Dermis blood vessel endothelial cell (primary cell): ENCODE measurements at places on chromosomes 12 and 14. TPM values are rescaled to one million over a fixed set of nuclear protein-coding genes. Genes with fewer than 3 reads are reported as not detected.
A peak's percentile ranks its signal among the peaks of the same experiment; 100 is the strongest.

GRCh38 chr12:97490141-97490540 lies 27.5 kb downstream of the RMST start:
- DNase-seq: no peak

DNA sequence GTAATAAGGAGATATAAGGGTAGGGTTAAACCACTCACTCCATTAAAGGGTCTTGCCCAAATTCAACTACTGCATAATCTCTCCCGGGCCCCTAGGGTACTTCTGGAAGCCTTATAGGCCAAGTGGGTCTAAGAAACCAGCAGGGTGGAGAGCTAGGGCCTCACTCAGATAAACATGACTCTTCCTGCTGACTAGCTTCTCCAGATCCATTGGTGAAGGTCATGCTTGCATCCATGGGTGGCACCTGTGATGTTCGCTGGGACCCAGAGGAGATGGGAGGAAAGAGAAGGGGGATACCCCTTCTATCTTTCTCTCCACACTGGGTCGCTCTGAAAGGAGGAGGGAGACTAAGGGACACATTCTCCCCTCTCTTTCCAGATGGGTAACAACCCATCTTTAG lies 36.1 kb upstream of the HIGD1C start:
- DNase-seq: no peak

GRCh38 chr12:57009949-57010626 lies 3.7 kb upstream of the ZBTB39 start:
- no peak for DNase-seq

GRCh38 chr14:62889364-62889763 lies 155.9 kb downstream of the KCNH5 start:
- no peak for DNase-seq

GRCh38 chr12:58504143-58504938 lies 416.0 kb downstream of the LRIG3 start:
- DNase-seq: no peak

DNA sequence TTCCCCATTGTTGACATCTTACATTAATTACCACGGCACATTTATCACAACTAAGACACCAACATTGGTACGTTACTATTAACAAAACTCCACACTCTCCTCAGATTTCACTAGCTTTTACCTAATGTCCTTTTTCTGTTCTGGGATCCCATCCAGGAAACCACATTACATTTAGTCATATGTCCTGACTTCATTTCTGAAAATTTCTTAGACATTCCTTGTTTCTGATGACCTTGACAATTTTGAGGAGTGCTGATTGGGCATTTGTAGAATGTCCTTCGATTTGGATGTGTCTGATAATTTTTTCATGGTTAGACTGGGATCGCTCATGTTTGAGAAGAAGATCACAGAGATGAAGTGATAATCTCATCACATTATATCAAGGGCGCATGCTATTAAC lies 34.6 kb upstream of the ACSM4 start:
- DNase-seq: no peak

DNA sequence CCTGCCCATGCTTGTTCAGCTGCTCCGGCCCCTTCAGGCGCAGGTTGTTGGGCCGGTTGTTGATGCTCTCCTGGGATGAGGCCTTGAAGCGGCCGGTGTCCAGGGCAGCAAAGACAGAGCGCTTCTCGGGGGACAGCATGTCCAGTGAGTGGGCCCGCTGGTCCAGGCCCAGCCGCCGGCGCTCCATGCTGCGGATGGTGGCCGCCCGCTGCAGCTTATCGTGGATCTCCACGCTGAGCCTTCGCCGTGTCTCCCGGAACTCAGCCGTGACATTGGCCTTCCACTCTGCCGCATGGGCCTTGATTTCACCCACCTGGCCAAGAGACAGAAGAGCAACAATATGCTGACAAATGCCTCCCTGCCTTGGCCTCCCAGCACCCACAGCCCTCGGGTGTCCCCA lies 137.2 kb downstream of the KCNK10 start:
- DNase-seq: no peak

- no peak for DNase-seq
Measured at GRCh38 chr14:71709987-71710386, 222.2 kb upstream of the RGS6 start.

DNA sequence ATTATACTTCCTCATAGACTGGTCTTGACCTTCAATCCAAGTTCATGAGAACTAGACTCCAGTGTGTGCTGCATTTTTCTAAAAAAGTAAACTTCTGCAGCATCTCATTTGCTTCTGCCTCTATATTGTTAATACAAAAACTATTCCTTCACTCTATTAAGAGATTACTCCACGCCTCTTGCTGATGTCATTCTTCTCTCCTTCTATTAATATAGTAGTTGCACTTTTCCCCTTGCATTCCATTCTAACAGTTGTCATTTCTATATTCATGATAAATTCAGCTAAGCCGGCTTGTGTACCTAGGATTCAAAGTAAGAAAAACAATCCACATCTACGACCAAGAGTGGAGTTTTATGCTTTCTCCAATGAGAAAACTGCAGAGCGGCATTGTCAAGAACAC lies 480.4 kb upstream of the NOVA1 start:
- DNase-seq: no peak

DNA sequence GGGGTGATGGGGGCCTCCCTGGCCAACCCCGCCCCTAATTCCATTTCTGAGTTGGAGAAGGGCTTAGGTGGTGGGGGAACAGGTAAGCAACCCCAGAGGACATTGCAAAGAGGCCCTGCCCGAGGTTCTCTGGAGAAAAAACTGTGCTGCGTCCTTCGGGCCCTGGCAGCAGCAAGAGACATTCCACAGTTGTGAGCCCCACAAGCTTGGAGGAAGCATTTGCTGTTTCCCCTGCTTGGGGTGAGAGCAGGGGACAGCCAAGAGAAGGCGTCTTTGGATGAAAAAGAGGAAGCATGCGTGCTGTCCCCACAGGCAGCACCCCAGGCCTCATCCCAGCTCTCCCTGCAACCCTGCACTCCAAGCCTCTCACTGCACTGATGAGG lies 1.3 kb downstream of the BDKRB2 start:
- no peak for DNase-seq

- DNase-seq: peak; percentile 35
Measured at GRCh38 chr12:69880571-69880970, 55.5 kb downstream of the MYRFL start.

GRCh38 chr14:102215576-102216250 lies 76.0 kb downstream of the WDR20 start:
- DNase-seq: no peak

GRCh38 chr14:33068040-33068439 lies 129.4 kb downstream of the NPAS3 start:
- DNase-seq: no peak

Gene OAS2
- total RNA-seq: 7.5 and 8.4 TPM in 2 replicates

GRCh38 chr12:132071830-132072384 lies 72.2 kb downstream of the DDX51 start:
- DNase-seq: peak; percentile 17

DNA sequence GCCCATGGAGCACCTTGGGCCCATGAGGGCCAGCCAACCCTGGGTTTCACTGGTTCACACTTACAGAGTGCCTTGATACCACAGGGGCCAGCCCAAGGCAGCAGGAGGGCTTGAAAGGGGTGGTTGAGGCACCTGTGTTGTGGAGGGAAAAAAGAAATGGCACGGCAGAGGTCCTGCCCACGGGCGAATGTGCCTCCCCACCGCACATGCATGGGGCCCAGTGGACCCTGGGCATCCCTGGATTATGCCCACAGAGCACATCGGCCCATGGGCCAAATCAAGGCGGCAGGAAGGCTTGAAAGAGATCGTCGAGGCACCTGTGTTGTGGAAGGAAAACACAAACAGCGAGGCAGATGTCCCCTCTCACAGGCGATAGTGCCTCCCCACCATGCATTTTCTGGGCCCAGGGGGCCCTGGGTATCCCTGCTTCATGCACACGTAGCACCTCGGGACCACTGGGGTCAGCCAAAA lies 378.1 kb downstream of the ALG10 start:
- no peak for DNase-seq

DNA sequence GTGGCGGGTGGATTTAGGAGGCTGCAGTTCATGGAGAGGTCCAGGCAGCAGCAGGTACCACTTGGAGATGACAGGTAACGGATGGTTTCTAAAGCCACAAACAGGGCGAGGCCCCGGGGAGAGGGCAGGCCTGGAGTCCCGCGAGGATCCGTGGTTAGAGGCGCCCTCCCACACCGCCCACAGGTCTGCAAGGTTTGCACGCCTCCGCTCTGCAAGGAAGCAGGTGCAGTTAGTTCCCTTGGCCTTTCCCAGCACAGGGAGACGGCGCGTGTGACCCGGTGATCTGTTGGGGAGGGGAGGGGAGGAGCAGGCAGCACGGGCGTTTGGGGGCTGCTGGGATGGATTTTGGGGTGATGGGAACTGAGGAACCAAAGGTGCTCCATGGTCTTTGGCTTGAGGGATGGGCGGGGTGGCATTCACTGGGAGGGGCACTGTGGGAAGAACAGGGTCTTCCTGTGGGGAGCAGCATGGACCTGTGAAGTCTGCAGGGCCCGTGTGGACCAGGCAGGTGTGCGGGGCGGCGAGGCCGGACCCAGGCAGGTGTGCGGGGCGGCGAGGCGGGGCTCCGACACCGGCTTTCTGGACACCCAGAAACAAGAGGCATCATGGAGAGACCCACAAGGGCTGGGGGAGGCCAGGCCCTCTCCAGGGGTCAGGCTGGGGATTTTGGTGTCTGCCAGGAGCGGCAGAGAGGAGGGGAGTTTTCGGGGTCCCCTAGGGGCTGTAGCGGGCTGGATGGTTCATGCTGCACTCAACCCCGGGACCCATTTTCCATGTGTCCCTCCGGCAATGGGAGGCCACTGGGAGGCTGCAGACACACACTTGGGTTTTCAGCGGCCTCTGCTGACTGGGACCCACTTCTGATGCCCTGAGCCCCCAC lies 29.1 kb downstream of the NOC4L start:
- no peak for DNase-seq
